ENCODE measurements at places on chromosomes 12 and 14.

- no peak for DNase-seq
Observed at GRCh38 chr14:72891666-72892102, 2.2 kb downstream of the DPF3 start.

DNA sequence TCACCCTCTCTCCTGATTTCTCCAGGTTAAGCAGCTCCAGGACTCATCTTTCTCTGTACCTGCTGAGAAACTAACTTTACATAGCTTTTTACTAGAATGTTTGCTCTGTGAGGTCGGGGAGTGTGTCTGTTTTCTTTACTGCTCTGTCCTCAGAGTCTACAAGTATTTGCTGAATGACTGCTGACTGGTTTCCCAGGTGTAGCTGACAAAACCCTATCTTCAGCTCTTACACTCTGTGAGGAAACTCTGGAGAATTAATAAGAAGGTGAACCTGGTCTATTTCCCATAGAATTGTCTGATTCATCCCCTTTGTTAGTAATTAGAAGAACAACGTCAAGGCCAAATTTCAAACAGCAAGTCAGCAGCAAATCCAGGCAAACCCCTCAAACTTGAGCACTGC, 226.8 kb downstream of the ZFP36L1 start:
- no peak for DNase-seq

DNA sequence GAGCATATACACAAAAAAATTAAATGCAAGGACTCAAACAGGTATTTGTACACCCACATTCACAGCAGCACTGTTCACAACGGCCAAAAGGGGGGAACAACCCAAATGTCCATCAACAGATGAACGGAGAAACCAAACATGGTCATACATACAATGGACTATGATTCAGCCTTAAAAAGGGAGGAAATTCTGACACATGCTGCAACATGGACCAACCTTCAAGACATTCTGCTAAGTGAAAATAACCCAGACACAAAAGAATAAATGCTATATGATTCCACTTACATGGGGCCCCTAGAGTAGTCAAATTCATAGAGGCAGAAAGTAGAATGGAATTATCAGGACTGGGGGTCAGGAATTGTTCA, 29.5 kb downstream of the ACTN1 start:
- DNase-seq, result no peak

DNA sequence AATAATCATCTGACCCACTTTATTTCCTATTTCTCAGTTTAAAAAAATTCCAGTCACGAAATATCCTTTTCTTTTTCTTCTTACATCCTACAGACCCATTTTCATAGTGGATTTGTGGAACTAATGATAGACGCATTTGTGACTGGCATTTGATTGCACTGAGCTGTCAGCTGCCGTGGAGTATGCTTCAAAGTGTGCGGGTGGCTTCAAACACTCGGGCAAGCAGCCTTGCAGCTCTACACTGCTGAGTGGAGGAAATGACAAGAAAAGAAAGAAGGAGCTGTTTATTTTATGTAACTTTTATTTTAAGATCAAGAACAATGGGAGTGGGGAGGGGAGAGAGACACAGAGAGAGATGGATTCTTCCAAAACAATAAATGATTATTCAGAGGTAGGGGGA, 112.8 kb upstream of the NAP1L1 start:
- DNase-seq, result no peak

DNA sequence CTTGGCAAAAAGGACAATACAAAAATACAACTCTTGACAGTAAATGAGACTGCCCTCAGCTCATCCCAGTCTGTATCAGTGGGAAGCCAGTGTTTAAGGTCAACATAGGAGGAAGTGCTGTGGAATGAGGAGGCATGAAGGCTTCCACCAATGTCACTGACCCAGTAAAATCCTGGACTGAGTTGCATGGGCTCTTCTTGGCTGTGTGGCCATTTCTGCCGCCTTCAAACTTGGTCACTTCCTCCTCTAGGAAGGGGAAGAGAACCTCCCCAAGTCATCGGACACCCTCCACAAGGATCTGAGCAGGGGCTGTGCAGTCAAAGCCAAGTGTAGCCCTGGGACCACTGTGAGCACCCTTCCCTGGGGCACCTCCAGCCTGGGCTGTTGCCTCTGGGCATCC, 11.9 kb downstream of the GPR68 start:
- DNase-seq, result no peak

Data from adrenal gland (tissue), 19 donors.